ENCODE measurements at places on chromosomes 6 and 20.

GRCh38 chr6:7341989-7342742, 29.2 kb upstream of the SSR1 start:
- no peak for DNase-seq

DNA sequence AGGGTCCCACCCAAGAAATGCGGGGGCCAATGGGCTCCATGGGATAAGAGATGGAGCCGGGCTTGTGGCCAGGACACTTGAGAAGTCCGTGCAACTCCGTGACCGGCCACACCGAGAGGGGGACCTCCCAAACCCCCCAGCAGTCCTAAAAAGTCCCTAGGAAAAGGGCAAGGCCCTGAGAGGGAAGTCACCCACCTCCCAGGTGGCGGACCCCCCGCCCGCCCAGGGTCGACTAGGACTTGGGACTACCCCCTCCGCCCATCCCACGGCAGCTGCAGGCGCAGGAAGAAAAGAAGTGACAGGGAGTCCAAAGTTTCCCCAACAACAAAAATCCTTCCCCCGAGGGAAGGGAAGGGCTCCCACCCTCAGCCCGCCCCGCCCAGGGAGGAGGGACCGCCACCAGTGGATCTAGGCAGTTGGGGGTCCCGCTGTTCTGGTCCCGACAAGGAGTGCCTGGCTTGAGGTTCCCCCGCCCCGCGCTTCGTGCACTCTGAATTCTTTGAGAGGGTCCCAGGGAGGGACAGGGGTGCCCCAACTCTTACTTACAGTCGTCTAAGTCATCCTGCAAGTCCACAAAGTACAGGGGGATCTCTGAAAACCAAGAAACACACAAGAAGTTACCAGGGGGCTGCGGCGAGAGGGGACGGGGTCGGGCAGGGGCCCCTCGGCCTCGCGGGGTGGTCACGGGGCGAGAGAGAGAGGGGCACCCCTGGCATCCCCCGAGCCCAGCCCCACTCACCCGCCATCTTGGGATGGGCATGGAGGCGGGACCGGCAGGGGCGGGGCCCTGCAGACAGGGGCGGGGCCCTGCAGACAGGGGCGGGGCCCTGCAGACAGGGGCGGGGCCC, 611 bp upstream of the RAB22A start:
- DNase-seq, result no peak

- DNase-seq, result peak; percentile 8
Measured at GRCh38 chr20:24376311-24377099, 92.9 kb upstream of the SYNDIG1 start.

DNA sequence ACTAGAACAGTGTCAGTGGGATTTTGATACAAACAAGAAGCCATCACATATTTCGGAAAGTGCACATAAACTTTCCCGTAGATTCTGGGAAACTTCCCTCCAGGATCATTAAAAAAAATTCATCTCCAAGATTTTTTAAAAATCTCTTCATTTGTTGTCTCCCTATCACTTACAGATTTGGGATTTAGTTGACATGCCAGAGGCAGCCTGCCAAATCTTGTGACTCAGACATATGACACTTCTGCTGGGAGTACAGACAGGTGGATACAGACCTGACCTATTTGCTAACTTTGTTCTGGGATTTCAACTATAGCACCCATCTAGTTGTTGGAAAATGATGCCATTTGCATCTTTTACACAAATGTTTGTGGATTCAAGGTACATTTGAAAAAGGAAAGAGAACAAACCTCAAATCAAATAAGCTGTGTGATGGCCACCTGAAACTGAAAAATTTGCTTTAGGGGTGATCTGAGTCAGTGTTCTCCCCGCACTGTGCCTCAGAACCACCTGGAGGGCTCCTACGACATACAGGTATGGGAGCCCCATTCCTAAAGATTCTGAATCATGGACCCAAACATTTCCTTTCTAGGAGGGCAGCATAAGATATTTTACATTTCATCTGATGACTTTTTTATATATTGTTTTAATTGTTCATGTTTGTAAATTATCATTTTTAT, 21.9 kb upstream of the CD2AP start:
- no peak for DNase-seq

DNA sequence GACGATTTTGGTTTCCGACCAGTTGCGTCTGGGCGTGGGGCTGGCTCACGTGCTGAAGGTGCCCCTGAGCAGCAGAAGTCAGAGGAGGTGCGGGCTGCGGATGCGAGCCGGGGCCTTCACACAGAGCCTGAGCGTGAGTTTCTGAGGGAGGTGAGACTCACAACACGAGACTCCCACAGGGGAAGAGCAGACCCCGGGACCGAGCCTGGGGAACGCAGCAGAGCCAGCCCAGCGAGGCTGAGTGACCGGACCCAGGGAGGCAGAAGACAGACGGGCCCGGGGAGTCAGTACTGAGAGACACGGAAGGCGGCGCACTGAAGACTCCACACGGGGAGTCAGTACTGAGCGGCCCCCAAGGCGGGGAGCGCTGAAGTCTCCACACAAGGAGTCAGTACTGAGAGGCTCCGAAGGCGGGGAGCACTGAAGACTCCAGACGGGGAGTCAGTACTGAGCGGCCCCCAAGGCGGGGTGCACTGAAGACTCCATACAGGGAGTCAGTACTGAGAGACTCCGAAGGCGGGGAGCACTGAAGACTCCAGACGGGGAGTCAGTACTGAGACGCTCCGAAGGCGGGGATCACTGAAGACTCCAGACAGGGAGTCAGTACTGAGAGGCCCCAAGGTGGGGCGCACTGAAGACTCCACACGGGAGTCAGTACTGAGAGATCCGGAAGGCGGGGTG, 77.8 kb downstream of the DLL1 start:
- DNase-seq, result no peak

GRCh38 chr6:51684038-51684437, 403.4 kb downstream of the PKHD1 start:
- no peak for DNase-seq

DNA sequence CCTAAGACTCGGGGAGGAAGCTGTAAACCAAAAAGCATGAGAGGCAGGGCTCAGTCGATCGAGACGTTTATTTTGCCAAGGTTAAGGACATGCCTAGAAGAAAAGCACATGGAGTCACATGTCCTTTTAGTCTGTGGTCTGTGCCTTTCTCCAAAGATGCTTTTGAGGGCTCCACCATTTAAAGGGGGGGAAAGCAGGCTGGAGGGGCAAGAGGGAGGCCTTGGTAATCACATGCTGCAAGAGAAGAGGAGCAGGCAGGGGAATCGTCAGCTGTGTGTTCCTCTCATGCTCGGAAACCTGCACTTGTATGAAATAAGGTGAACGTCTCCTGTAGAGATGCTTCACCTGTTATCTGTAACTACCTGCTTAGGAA, 9.1 kb upstream of the YTHDF1 start:
- DNase-seq, result no peak

DNA sequence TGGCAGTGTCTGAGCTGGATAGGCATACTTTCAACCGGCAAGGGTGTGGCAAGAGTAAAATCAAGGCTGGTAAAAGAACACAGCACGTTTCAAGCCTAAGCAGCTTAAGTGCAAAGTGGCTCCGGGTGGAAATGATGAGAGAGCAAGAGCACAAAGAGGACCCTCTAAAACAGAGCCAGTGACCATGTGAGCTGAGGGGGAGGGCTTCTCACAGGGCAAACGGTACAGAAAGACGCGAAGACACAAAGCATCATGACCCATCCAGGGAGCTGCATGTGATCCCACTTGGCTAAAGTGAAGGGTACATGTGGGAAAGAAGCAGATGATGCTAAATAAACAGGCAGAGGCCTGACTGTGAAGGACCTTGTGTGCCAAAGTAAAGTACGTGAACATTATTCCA, 25.7 kb downstream of the FKBP5 start:
- DNase-seq, result no peak

GRCh38 chr6:47064274-47064673, 22.1 kb upstream of the ADGRF1 start:
- DNase-seq, result no peak

GRCh38 chr20:4937407-4938319, 63.6 kb downstream of the SLC23A2 start:
- no peak for DNase-seq

DNA sequence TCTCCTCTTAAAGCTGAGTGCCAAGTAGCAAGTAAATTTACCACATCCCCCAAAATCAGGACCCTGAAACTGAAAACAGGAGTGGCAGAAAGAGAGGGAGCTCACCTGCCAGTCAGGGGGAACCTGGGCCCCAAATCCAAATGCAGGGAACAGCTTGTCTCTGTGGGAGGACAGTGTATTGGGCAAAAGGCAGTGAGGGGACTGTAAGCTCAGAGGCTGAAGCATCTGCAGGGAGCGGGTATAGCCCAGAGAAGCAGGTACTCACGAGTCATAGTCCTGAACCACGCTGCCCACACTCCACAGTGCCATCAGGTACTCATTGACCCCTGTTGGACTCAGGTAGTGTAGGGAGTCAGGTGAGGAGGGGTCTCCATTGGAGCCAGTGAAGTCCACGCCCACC, 15.0 kb downstream of the SPAG4 start:
- no peak for DNase-seq

All from epithelial cell of prostate (primary cell).